Epithelial cell of umbilical artery (primary cell): ENCODE measurements at places on chromosomes 7 and 10. TPM values are rescaled to one million over a fixed set of nuclear protein-coding genes. Genes with fewer than 3 reads are reported as not detected.

The GPR26 gene
- not detected in 2 replicates for total RNA-seq

The RSPH10B gene
- total RNA-seq: 0.15 TPM in 1 of 2 replicates, not detected in the other

The ADIRF gene
- total RNA-seq: 12.0 TPM in 1 of 2 replicates, not detected in the other

The SPACDR gene
- total RNA-seq: 0.30 and 0.32 TPM in 2 replicates

The PDE6C gene
- total RNA-seq: not detected in 2 replicates

The SYCE1 gene
- not detected in 2 replicates for total RNA-seq

The UCMA gene
- not detected in 2 replicates for total RNA-seq

The PPP1R17 gene
- not detected in 2 replicates for total RNA-seq

The FAM13C gene
- 0.32 TPM in 1 of 2 replicates, not detected in the other for total RNA-seq

The LRRC4 gene
- 0.32 and 0.61 TPM in 2 replicates for total RNA-seq

The CLDN3 gene
- total RNA-seq: 0.30 and 0.32 TPM in 2 replicates

The ZNF800 gene
- 11.7 and 12.7 TPM in 2 replicates for total RNA-seq

The ABCB4 gene
- total RNA-seq: under 0.01 TPM in 1 of 2 replicates, not detected in the other

The CH25H gene
- total RNA-seq: not detected in 2 replicates

The GPC2 gene
- 6.8 and 7.0 TPM in 2 replicates for total RNA-seq

The OPALIN gene
- not detected in 2 replicates for total RNA-seq

The TRPV6 gene
- not detected in 2 replicates for total RNA-seq

The EGR2 gene
- total RNA-seq: 0.32 TPM in 1 of 2 replicates, not detected in the other

The ZNF438 gene
- total RNA-seq: 4.2 and 5.2 TPM in 2 replicates

The SPDYE11 gene
- not detected in 2 replicates for total RNA-seq

The MBL2 gene
- not detected in 2 replicates for total RNA-seq

The CDHR1 gene
- under 0.01 TPM in 2 replicates for total RNA-seq

The COX19 gene
- total RNA-seq: 8.4 and 9.1 TPM in 2 replicates

The CRPPA gene
- total RNA-seq: 1.3 and 1.7 TPM in 2 replicates

The ASB4 gene
- not detected in 2 replicates for total RNA-seq

The GJD4 gene
- total RNA-seq: not detected in 2 replicates

The HOGA1 gene
- total RNA-seq: 0.32 and 1.1 TPM in 2 replicates

The ZP3 gene
- total RNA-seq: 0.97 and 1.8 TPM in 2 replicates

The TNS3 gene
- total RNA-seq: 12.9 and 21.4 TPM in 2 replicates

The CCDC172 gene
- total RNA-seq: not detected in 2 replicates

The CNPY1 gene
- not detected in 2 replicates for total RNA-seq

The C7orf33 gene
- total RNA-seq: not detected in 2 replicates

The CAV1 gene
- total RNA-seq: 772 and 1,370 TPM in 2 replicates

The MALRD1 gene
- under 0.01 TPM in 1 of 2 replicates, not detected in the other for total RNA-seq

The TMEM236 gene
- total RNA-seq: under 0.01 and 0.15 TPM in 2 replicates

The TMEM26 gene
- total RNA-seq: 2.0 and 3.6 TPM in 2 replicates

The ANTXRL gene
- total RNA-seq: not detected in 2 replicates

The CHPF2 gene
- total RNA-seq: 50.2 and 54.6 TPM in 2 replicates

The GHRHR gene
- not detected in 2 replicates for total RNA-seq

The SORBS1 gene
- 0.32 and 1.5 TPM in 2 replicates for total RNA-seq

The AMPH gene
- total RNA-seq: 3.9 and 4.3 TPM in 2 replicates

The STEAP2 gene
- total RNA-seq: 5.8 and 12.8 TPM in 2 replicates

The PILRB gene
- total RNA-seq: 3.9 and 6.4 TPM in 2 replicates

The AGR3 gene
- not detected in 2 replicates for total RNA-seq

The C10orf105 gene
- 0.15 TPM in 1 of 2 replicates, not detected in the other for total RNA-seq

The TMEM196 gene
- total RNA-seq: not detected in 2 replicates

The TSPAN12 gene
- total RNA-seq: 14.0 and 16.2 TPM in 2 replicates

The ARHGEF35 gene
- 0.32 and 0.91 TPM in 2 replicates for total RNA-seq

The GLUD1 gene
- 237 and 272 TPM in 2 replicates for total RNA-seq

The SPDYE9 gene
- not detected in 2 replicates for total RNA-seq

The WNT2 gene
- not detected in 2 replicates for total RNA-seq

The PHYH gene
- 7.5 and 7.9 TPM in 2 replicates for total RNA-seq
